Right renal pelvis (tissue), 4 donors: ENCODE measurements at places on chromosomes 1 and 21. TPM values are rescaled to one million over a fixed set of nuclear protein-coding genes. Genes with fewer than 3 reads are reported as not detected.

DNA sequence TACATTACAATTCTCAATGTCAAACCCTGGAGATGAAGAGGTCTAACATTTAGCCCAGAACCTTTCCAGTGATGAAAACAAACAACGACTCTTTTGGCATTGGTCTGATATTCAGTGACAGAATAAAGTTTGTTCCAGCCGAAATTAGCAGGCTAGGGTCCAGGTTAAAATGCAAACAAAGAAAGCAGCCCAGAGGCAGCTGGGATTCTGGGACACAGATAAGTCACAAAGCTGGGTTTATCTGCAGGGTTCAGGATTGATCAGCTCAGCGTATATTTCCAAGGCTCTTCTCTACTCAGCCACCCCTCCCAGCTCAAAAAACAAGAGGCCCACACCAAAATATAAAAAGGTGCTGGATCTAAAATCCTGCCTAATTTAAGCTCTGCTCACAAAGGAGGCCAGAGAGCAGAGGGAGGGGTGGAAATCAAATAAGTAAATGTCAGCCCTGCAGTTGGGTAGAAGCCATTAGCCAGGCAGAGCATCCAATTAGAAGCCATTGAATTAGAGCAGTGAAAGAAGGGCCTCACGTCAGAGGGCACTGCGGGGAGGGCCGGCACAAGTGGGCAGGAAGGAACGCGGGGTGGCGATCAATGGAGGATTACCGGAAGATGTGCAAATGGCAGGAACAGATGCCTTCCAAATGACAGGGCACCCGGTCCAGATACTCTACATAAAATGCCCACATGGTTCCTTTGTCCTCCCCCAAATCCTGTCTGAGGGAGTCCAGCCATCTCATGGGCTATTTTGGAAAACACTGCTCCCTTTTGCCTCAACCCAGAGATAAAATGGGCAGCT lies 3.2 kb upstream of the KLHDC8A start:
- no peak for DNase-seq

VPS45 gene
- polyA plus RNA-seq = 75.8 TPM

TCHHL1 gene
- not detected for polyA plus RNA-seq

TBX19 gene
- 2.6 TPM for polyA plus RNA-seq

- DNase-seq = no peak
Measured at GRCh38 chr1:152110860-152111514, 4.3 kb downstream of the TCHH start.

SLC6A9 gene
- 7.7 TPM for polyA plus RNA-seq

FGR gene
- polyA plus RNA-seq = 2.1 TPM

DNA sequence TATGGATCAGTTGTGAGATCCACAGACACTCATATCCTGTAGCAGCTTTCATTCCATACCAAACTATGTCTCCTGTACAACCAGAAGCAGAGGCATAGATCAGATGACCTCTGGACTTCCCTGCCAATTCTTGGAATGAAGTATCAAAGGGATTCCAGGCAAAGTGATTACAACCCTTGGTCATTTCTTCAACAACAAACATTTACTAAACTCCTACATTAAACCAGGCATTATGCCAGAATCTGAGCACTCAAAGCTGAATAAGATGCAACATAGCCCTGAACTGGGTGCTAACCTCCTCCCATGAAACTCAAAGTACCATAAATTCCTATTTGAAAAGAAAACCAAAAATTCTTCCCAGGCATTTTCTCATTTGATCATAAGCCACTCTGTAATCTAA lies 121.2 kb upstream of the SGIP1 start:
- DNase-seq = no peak

GRCh38 chr1:11740258-11741192 lies 4.6 kb downstream of the AGTRAP start:
- DNase-seq = no peak

SEMA4A gene
- polyA plus RNA-seq = 27.1 TPM

GRCh38 chr1:216937491-216937890 lies 214.3 kb upstream of the ESRRG start:
- no peak for DNase-seq

DNA sequence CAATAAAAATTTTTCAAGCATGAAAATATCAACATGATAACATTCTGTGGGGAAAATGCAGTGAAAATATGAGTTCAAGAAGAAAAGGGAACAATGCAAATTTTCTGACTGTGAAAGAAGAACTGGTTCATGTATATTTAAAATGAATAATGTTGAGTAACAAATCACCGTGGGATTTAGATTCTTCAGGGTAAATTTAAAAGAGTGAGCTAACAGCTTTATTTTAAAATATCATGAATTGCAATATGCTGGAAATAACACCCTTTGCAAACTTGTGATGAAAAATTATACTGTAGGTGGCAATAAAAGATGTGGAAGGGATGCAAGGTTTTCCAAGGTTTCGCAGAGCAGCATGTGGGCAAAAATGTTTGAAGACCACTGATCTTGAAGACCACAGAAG lies 13.2 kb upstream of the SSX2IP start:
- no peak for DNase-seq

DNA sequence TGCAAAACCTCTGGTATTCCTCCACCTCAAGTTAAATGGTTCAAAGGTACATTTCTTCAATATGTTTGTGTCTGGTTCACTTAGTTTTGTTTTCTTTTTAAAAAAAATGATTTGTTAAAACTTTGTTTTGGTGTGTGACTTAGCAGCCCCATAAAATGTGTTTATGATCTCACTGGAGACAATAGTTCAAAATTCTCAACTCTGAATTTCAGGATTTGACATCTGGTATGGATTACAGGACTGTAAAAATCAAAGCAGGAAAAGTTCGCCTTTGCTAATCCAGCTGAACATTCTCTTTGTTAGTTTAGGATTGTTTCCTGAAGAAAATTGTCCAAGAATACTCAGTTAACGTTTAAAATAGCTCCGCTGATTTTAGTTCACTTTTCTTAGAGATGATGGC lies 231.7 kb downstream of the HMCN1 start:
- DNase-seq = no peak
